Stimulated activated CD4-positive, alpha-beta T cell treated with anti-CD3 and anti-CD28 coated beads, Interleukin-12 subunit alpha, Interleukin-12 subunit beta, amount 100 ng/mL, for 24 hours (primary cell): ENCODE measurements at places on chromosomes 16 and 17.

DNA sequence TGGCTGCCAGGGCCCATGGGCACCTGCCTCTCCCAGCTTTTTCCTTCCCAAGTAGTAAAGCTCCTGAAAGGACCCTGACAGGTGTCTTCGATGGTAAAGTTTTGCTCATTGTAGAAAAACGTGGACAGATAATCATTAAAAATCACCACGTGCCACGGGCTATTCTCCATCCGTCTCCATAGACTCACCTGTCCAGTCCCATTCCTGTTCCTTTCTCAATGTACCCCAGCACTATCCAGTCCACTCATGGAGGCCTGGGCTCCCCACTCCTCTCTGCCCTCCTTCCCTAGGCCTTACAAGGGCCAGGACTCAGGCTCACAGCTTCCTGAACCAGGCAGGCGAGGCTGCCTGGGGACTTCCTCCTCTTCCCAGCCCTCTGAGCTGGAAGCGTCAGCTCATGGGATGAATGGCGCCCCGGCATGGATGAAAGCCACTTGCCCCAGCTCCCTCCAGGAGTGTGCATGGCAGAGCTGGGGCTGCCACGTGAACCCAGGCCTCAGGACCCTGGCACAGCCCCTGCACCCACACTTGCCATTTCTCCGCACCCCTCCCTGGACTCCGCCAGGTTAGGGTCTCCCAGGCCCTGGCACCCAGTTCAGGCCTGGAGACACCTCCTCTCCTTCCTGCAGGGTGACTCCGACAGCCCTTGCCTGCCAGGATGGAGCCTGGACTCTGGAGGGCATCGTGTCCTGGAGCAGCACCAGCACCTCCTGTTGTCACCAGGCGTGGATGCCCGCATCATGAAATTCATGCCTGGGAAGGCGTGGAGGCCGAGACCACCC is 8.8 kb downstream of the CTRB1 start:
- no peak for DNase-seq

- DNase-seq: no peak
These were observed 289.0 kb downstream of the CEP112 start for GRCh38 chr17:65902831-65903522.

DNA sequence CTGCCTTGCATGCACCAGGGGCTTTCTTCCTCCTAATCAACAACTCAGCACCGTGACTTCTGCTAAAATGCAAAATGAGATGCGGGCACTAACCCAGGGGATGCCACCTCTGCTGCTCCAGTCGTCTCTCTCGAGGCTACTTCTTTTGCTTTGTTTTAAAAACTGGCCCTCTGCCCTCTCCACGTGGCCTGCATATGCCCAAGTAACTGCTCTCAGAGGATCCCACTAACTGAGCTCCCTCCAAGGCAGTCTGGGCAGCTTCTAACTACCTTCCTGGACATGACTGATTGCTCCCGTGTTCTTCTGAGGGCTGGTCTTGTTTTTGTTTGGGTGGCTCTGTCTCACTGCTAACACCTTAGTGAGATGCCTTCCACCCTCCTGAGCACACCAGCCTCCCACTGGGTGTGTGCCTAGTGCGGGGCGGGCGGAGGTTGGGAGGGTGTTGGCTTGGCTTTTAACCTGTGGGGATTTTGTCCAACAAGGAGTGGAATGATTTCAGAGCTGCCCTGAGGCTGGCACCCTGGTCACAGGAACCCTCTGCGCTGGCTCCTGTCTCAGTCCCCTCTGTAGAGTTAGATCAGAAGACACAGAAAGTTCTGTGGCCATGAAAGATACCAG is 8.9 kb upstream of the LGALS9 start:
- no peak for DNase-seq

- no peak for DNase-seq
These were observed 20.0 kb upstream of the GLG1 start for GRCh38 chr16:74626741-74627416.

GRCh38 chr17:43517615-43518386 is 28.3 kb downstream of the ETV4 start:
- DNase-seq: no peak

- no peak for DNase-seq
These were observed 9.9 kb downstream of the CENPX start for GRCh38 chr17:82012640-82013295.

- no peak for DNase-seq
These were observed 10.1 kb downstream of the HIRIP3 start for GRCh38 chr16:29985271-29985811.

GRCh38 chr17:8500609-8501008 is 64.9 kb downstream of the NDEL1 start:
- DNase-seq: no peak

DNA sequence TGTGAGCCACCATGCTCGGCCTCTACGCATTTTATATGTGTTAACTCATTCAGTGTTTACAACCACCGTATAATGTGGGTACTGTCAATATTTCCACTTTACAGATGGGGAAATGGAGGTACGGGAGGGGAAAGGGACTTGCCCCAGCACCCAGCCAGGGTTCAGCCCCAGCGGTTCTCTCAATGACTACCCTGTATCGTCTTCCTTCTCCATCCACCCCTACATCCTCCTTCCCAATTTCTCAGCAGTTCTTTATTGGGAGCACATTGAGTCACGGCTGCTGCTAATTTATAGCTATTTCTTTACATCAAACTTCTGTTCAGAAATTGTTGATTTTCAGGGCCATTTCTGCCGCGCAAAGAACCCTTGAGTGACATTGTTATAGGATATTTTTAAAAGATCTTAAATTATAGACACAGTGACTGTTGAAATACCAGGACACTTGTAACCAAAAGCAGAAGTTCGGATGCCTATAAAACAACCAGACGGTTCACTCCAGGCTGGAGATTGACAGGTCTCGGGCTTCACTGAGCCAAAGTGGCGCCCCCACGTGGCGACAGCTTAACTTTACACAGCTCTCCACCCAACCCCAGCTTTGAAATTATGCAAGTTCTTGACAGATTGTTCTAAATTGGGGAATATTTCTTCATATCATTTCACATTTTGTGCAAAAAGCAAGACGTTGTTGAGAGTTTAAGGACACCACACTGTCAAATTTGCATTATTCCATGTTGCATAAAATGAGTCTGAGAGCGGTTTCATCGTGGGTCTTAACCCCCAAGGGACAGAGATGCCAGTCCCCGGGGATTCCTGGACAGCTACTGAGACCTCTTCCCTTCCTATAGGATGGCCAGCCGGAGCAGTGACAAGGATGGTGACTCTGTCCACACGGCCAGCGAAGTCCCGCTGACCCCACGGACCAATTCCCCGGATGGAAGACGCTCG is 11.8 kb downstream of the SYT17 start:
- peak; percentile 31 for DNase-seq

- DNase-seq: no peak
These were observed 60.5 kb downstream of the NF1 start for GRCh38 chr17:31155208-31155810.

DNA sequence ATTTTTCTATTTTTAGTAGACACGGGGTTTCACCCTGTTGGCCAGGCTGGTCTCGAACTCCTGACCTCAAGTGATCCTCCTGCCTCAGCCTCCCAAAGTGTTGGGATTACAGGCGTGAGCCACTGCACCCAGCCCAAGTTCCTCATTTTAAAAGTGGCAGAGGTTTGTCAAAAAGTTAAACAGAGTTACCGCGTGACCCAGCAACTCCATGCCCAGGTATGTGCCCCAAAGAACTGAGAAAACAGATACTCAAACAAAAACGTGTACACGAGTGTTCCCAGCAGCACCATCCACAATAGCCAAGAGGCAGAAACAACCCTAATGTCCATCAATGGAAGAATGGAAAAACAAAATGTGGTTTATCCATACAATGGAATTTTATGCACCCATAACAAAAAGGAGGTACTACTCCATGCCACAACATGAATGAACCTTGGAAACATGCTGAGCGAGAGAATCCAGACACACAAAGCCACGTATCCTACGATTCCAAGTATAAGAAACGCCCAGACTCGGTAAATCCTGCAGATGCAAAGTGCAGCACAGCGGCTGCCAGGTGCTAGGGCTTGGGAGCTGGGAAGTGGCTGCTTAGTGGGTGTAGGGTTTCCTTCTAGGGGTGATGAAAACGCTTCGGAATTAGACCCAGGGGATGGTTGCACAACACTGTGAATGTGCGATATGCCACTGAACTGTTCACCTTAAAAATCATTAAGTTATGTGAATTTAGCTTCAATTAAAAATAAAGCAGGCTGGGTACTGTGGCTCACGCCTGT is 24.8 kb downstream of the ADCY9 start:
- DNase-seq: no peak

DNA sequence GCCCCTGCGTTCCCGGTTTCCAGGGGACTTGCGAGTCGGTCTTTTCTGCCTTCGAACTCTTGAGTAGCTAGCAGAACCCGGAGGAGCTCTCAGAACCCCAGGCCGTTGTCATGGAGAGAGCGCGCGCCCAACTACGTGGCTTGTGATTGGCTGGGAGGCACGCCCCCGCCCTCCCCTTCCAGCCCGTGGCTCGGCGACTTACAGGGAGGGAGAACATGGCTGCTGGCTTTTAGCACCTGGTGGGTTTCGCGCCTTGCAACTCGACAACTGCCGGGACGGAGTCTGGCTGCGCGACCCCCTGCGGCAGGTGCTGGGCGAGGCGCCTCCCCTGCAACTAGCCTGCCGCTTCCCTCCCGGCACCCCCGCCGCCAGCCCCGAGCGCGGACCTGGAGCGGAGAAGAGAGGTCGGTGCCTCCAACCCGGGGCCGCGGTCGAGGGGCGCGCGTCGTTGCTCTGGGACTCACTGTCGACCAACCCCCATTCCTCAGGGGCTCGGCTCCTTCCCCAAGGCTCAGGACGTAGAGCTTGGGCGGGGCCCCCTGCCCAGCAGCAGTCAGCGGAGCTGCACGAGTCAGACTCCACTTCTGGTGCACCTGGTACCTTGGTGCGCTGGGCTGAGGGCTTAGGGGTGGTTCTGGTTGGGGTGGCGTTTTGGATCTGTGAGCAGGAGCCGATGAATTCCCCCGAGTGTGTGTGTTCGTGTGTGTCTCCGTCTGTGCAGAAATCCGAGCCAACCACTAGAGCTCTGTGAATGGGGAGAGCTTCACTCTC is 9.0 kb upstream of the ZFP90 start:
- DNase-seq: peak; percentile 89

GRCh38 chr16:88288303-88288702 is 94.5 kb upstream of the ZNF469 start:
- no peak for DNase-seq

GRCh38 chr17:75152922-75153779 is 1.2 kb downstream of the JPT1 start:
- DNase-seq: peak; percentile 26

DNA sequence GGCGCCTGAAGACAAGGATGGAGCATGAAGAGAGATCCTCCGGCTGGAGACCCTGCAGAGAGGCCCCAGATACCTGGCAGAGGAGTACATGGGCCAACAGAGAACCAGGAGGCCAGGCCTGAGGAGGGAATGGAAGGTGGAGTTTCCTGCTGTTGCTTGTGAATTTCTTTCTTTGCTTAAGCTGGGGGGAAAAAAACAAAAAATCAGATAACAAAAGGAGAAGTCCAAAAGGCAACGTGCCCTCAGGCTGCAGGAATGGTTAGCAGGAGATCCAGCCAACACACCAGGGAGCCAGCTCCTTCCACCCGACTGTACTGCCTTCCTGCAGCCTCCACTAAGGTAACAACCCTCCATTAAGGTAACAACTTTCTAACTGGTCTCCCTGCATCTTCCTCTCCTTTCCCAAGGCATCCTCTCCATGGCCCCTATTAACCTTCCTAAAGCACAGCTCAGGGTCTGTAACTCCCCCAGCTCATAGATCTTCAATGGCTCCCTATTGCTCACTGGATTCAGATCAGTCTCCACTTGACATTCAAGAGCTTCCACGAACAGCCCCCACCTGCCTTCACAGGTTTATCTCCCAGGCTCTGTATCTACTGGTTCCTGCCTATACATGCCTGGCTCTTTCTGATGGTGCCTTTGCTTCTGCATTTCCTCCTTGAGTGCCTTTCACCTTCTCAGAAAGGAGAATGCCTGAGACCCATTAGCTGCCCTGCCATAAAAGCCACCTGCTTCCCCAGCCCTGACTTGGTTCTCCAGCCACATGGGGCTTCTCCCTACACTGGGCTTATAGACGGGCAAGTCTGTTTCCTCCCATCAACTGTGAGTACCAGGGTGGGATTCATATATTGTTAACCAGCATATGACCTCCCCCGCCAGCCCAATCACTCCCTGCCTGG is 725 bp upstream of the ARL5C start:
- no peak for DNase-seq

DNA sequence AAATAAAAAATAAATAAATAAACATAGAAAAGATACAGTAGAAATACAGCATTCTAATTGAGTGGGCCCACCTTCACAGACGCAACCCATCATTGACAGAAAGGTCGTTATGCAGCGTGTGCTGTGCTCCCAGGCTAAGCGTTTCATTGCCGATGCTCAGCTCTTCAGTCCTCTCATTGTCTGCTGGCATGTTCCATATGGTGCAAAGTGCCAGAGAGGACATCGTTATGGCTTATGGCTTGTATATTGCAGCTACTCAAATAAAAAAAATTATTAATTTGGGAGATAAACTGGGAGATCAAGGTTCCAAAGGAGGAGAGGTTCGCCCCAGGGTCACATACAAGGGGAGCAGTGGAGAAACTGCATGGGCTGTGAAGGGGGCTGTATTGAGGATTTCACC is 11.3 kb upstream of the UBALD2 start:
- no peak for DNase-seq

- DNase-seq: no peak
These were observed 5.4 kb downstream of the NTN1 start for GRCh38 chr17:9026741-9027140.

GRCh38 chr16:67910158-67910557 is 17.1 kb downstream of the PSKH1 start:
- no peak for DNase-seq

- DNase-seq: no peak
These were observed 54.3 kb upstream of the MED13 start for GRCh38 chr17:62119373-62119772.

- no peak for DNase-seq
These were observed 72.0 kb downstream of the CMIP start for GRCh38 chr16:81516478-81517149.

DNA sequence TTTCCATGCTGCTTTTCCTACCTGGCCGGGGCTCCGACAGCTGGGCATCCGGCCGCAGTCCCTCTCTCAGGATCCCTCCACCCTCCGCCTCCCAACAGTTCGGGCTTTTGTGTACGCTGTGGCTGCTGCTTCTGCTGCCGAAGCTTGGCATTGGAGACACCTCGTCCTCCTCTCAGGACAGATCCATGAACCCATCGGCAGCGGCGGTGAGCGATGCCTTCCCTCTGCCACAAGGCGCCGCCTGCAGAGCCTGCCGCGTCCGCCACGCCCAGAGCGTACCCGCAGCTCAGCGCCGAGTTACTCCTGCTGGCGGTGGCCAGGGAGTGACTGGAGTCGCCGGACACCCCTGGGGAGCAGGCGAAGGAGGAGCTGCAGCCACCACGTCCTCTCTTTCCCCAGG is 2032.8 kb downstream of the TP53TG3F start:
- DNase-seq: no peak

DNA sequence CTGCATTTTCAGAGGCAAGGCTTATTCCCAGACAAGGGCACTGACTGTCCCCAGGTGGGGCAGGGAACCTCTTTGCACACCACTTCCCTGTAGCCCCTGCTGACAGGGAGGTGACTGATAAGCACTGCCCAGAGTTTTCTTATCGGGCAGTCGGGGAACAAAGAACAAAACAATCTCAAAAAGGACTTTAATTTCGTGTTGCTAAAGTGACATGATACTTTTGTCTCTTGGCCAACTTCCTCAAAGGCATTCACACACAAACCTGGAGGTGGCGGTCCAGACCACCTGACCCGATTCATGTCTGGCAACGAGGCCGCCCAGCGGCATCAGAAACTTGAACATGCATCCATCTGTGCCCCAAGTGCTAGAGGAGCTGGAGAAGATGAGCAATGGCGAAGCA is 28.9 kb downstream of the ZDHHC7 start:
- no peak for DNase-seq
